ENCODE measurements at places on chromosomes 12 and 14. TPM values are rescaled to one million over a fixed set of nuclear protein-coding genes. Genes with fewer than 3 reads are reported as not detected.

Gene SPIC
- total RNA-seq = not detected

DNA sequence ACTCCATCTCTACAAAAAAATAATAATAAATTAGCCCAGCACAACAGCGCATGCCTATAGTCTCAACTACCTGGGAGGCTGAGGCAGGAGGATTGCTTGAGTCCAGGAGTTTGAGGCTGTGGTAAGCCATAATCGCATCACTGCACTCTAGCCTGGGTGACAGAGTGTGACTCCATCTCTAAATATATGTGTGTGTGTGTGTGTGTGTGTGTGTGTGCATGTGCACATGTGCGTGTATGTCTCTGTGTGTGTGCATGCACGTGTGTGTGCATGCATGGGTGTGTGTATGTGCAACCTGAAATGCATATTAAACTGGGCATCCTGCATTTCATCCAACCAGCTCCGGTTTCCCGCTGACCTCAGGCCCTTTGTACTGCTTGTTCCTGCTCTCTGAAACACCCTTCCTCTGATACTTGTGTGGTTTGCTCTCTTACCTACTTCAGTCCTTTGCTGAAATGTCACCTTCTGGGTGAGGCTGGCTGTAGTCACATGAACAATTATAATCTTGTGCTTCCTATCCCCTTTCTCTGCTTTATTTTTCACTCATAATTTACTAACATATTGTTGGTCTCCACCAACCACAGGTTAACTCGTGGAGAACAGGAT lies 46.9 kb downstream of the PHLDA1 start:
- no peak for DNase-seq

Gene NKX2-8
- total RNA-seq = not detected

DNA sequence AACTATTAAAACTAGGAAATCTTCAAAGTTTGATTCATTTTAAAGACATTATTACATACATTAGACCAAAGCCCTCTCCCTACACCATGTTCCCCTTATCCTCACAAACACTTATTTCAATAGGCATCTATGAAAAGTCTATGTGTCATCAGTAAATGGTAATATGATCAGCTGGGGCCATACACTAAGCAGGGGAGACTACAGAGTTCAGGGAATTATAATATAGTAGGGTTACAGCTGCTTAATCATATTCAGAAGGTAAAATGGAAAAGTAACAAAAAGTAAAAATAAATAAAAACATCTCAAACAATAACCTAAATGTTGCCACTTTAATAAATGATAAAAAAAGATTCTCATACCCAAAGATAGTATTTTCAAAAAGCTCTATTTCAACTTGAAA lies 29.1 kb downstream of the PAWR start:
- no peak for DNase-seq

Data from vagina (tissue), 2 donors.